ENCODE measurements at places on chromosomes 16 and 17.
A peak's percentile ranks its signal among the peaks of the same experiment; 100 is the strongest.

GRCh38 chr17:75077496-75078283, 10.1 kb upstream of the SLC16A5 start:
- DNase-seq: peak; percentile 58

- DNase-seq: no peak
These were observed 60.8 kb downstream of the MSI2 start for GRCh38 chr17:57317079-57317478.

DNA sequence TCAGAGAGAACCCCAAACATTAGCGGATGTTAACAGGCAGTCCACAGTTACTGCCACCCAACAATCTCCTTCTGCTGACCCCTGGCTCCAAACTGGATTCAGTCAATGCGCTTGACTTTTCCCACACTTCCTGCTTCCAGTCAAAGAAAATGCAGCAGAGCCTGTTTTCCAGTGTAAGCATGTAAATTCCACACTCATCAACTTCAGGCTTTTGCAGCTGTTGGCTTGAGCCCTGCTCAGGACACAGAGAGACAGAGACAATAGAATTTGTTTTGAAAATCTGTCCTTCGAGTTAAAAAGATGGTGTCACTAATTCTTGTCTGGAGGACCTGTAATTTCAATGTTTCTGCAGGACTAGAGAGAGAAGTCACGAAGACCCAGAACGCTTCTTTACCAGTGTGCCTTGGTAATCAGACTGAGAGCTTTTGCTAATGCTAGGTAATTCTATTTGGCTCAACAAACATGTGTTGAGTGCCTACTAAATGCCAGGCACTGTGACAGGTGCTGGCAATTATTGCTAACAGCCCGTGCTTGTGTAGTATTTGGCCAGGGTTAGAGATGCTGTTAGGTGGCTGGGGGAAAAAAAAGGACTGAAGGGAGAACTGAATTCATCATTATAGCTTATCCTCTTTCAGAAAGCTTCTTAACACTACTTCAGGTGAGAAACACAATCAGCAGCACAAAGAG, 32.5 kb downstream of the HOXB1 start:
- DNase-seq: no peak

DNA sequence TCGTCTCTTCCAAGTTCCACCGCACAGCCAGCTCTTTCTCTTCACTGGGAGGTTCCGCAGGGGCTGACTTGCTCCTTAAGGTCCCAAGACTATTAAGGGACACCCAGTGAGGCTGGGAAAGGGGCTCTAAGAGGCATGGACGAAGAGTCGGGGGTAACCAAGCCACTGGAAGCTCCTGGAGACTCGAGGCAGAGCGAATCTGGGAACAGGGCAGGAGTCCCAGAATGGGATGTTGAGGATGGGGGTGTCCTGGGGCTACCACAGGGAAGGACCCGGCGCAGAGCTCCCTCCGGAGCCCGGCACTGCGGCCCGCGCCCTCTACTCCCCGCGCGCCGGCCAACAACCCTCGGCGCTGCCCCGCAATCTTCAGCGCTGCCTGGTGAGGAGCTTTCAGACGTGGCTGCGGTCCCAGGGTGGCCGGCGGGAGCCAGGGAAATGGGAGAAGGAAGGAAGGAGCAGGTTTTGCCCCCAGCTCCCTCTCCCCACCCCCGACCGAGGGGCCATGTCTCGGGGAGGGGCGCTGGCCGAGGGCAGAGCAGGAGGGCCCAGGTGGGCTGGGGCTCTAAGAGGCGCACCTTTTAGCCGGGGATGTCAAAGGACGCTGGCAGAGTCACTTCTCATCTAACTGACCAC, 581 bp downstream of the CHST5 start:
- no peak for DNase-seq

DNA sequence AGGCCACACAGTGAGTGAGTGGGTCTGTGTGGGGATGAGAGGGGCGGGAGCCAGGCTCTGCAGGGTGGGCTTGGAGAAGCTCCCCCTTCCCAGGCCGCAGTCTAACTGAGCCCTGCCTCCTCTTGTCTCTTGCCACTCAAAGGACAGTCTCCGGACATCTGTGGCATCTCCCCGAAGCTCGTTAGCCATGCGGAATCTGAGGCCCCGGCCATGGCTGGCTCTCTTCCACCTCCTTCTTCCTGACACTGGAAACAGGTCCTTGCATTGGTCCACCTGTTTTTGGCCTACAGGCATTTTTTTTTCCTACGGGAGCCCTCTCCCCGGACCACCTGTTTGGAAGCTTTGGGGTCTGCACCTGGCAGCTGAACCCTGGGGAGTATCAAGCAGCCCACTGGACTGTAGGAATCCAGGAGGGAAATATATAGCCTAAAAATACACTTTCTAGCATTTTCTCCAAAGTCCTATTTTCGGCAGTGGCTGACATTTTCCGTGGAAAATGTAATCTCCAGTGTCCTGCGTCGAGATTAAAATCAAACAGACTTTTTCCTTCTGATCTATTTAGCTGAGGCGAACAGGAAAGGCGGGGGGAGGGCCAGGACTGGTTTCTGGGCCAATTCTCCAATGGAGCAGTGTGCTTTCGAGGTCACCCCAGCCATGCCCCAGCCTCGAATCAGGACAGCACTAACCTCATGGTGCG, 9.1 kb downstream of the ATP2A3 start:
- DNase-seq: no peak

DNA sequence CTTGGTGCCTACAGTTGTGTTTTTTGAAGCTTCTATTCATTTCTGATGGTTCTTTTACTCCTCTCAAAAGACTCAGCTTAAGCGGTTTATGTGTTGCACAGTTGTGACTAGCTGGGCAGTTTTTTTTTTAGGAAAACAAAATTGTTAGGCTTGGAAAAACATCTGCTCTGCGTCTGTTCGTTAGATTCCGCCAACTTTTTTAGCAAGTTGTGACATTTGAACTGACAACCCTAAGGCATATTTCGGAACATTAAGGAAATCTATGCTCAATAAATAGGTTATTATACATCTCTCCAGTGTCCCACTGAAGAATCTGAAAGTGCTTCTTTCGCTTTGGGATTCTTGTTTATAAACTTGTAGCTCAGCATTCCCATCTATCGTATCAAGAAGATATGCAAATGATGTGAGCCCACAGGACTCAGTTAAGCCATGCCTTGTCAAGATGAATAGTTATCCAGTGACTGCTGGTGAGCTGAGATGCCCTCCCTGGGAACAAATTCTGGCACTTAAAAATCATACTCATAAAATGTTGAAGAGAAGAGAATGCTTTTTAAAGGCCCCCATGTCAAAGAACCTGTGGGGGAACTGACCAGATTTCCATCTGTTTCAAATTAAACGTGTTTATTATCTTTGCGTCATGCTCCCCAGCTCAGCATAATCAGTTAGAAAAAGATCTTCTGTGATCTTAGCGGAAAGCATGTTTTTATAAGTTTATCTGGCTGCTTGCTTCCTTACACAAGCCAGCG, 109.0 kb upstream of the FAM20A start:
- no peak for DNase-seq

GRCh38 chr17:75240394-75241142, 20.8 kb downstream of the GGA3 start:
- DNase-seq: peak; percentile 6

- DNase-seq: no peak
These were observed 5.8 kb downstream of the ZC3H7A start for GRCh38 chr16:11791144-11791828.

- no peak for DNase-seq
These were observed 5.4 kb downstream of the CLUH start for GRCh38 chr17:2705888-2706795.

- DNase-seq: no peak
These were observed 32.2 kb downstream of the ADAMTS18 start for GRCh38 chr16:77402672-77403071.

DNA sequence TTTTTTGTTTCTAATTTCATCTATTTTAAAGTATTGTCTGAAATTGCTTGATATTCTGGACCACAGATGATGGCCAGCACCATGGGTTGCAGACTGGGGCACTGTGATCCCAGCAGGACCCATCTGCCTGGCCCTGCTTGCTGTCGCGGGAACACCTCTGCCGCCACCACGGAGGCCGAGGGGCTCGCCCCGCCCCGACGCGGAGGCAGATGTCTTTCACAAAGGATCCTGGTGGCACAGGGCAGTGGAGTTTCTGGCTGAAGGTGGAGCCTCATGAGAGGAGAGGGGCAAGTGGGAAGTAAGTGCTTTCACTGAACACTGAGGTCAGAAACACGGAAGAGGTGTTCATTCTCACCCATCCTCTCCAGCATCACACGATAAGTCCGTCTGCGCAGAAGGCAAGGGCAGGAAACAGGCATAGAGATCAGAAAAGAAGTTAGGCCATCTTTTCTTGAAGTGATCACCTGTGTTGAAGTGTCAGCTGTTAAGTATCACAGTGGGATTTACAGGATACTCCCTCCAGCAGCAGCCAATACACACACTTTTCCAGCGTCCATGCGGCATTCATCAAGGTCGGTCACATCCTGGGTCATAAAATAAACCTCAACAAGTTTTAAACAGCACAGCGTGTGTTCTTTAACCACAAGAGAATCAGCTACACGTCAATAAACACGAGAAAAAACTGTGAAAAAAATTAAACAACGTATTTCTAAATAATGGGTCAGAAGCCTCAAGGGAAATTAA, 194.5 kb downstream of the RPTOR start:
- DNase-seq: peak; percentile 62

GRCh38 chr16:5176505-5176904, 78.9 kb upstream of the EEF2KMT start:
- DNase-seq: no peak

DNA sequence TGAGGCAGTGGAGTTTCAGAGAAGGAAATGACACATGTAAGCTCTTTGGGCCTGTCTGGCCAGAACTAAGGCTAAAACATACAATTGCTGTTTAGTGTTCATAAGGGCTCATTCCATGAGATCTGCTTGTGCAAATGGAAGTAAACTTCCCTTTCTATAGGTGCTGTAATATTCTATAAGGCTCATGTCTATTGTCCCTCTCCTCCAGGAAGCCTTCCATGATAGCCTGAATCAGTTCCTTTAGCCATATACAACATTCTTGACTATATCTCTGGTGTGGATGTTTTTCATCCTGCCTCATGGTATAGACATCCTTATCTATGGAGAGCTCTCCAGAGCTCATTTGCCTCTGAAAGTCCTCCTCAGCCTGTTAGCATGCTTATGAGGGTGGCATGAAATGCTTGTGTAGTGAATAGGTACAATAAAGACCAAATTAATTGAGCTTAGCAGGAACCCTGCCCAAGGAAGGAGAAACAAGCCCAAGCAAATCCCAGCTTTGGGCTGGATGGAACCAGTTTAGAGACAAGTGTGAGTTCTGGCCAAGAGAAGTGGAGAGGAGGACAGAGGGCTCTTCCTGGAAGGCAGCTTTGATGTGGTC, 1.6 kb upstream of the ETV4 start:
- DNase-seq: no peak

- DNase-seq: no peak
These were observed 33.9 kb downstream of the DCUN1D3 start for GRCh38 chr16:20866145-20866772.

GRCh38 chr17:70308618-70309017, 139.3 kb downstream of the KCNJ2 start:
- DNase-seq: no peak

- DNase-seq: no peak
These were observed 25.0 kb downstream of the TEX14 start for GRCh38 chr17:58666858-58667267.

- DNase-seq: no peak
These were observed 243.9 kb downstream of the IRF8 start for GRCh38 chr16:86142801-86143236.

- DNase-seq: no peak
These were observed 38.5 kb upstream of the ETV4 start for GRCh38 chr17:43584666-43585102.

Measured in stimulated activated naive CD4-positive, alpha-beta T cell (primary cell).